ENCODE measurements at places on chromosomes 2 and 18.

- DNase-seq: no peak
Measured at GRCh38 chr2:190512539-190513095, 21.9 kb downstream of the NEMP2 start.

- no peak for DNase-seq
Measured at GRCh38 chr18:65755616-65756015, 4.8 kb downstream of the CDH7 start.

DNA sequence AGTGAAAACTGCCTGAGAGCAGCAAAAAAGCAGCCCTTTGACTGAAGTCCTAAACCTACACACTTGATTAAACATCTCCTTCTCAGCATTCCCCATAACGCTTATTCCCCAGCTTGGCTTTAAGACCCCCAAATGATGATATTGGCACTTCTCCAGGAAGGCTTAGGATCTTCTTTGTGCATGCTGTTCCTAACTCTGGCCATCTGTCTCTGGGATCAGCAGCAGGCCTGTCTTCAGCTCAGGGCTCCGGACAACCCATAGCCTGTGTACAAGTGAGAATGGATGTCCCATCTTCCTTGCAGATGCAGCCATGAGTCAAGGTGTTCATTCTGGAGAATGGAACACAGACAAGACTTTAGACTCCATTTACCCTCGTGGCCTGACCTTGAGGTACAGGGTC, 81.6 kb upstream of the TMEM17 start:
- no peak for DNase-seq

DNA sequence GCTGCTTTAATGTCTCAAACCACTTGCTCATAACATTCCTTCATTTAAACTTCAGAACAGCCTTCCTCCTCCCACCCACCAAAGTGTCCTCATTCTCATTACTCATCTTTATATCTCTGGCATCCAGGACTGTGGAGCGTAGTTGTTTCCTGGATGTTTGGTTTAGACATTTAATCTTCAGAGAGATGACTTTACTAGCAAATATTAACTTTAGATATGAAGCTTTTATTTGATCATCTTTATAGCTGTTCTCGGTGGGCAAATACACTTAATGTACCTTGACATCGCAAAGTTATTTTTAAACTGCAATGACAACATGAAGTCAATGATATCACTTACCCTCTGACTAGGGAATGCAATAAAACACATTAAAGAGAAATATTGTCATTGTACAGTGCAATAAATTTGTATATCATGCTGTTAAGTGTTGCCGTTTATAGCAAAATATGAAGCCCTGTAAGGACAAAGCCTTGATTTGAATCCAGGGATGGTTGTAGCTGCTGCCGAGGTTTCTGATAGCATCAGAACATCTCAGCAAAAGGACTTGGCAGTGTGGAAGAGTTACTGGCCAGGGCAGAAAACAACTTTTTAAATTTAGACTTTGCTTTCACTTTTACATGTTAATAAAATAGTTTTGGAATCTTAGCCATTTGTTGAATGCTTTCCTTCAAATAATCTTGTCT, 4.6 kb upstream of the LAMA3 start:
- DNase-seq: peak; percentile 46

GRCh38 chr2:2597712-2598111, 266.6 kb upstream of the MYT1L start:
- DNase-seq: no peak

- peak; percentile 94 for DNase-seq
Measured at GRCh38 chr2:231666171-231667095, 41.9 kb upstream of the PTMA start.

- DNase-seq: no peak
Measured at GRCh38 chr2:169345486-169346437, 16.6 kb downstream of the LRP2 start.

All from Caco-2 (cell line).